ENCODE measurements at places on chromosomes 3 and 15.
A peak's percentile ranks its signal among the peaks of the same experiment; 100 is the strongest.

DNA sequence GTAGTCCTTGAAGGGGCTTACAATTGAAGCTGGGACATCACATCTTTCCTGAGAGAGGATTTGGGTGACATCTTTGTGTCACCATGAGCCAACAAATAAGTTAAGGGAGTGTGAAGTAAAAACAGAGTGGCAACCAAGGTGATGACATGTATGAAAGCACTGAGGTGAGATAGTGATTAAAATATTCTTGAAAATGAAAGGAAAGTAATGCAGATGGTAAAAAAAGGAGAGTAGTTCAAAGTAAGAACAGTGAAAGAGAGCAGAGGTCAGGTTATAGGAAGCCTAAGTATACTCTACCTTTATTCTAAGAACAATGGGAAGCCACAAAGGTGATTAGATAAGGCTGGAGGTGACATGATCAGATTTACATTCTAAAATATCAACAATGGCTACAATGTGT is 486.1 kb downstream of the DIPK2A start:
- H3K36me3 ChIP-seq: no peaks in the 10 kb centered on the region
- no peak overlapping the region for H3K27ac ChIP-seq
- peaks cover 8% of the 10 kb centered on the region for H3K27me3 ChIP-seq
- no peak overlapping the region for H3K4me3 ChIP-seq
- DNase-seq: no peak
- peaks cover 2% of the 10 kb centered on the region for H3K4me1 ChIP-seq

GRCh38 chr15:77650265-77650664 is 17.6 kb upstream of the LINGO1 start:
- peak; percentile 29 for DNase-seq
- H3K27ac ChIP-seq: no peak overlapping the region
- H3K4me1 ChIP-seq: no peaks in the 10 kb centered on the region
- H3K4me3 ChIP-seq: no peak overlapping the region

DNA sequence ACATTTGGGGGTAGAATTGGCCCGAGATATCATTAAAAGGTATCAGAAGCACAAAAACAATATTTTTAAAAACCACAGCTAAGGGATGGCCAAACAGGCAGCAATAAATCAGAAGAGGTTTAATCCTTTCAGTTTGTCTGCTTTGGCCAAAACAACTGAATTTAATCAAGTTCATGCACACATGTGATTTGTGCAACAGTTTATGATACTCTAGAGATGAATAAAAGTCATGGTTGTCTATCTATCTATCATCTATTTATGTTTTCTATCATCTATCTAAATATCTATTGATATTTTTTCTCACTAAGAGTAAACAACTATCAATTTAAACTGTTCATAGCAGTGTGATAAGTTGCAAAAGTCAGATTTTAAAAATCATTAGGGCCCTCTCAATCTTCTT is 13.0 kb upstream of the CTNNB1 start:
- H3K36me3 ChIP-seq: no peaks in the 10 kb centered on the region
- no peak overlapping the region for H3K4me3 ChIP-seq
- no peak for DNase-seq
- peaks cover 24% of the 10 kb centered on the region for H3K4me1 ChIP-seq
- H3K27ac ChIP-seq: no peak overlapping the region

GRCh38 chr15:94080416-94080815 is 150.9 kb upstream of the MCTP2 start:
- peaks cover 4% of the 10 kb centered on the region for H3K27me3 ChIP-seq
- no peaks in the 10 kb centered on the region for H3K36me3 ChIP-seq
- H3K27ac ChIP-seq: no peak overlapping the region
- DNase-seq: no peak
- no peaks in the 10 kb centered on the region for H3K4me1 ChIP-seq
- no peak overlapping the region for H3K4me3 ChIP-seq

- peaks cover 38% of the 10 kb centered on the region for H3K36me3 ChIP-seq
- peak overlapping the region; percentile 92 for H3K27ac ChIP-seq
- peak; percentile 71 for DNase-seq
- H3K4me1 ChIP-seq: peaks cover 60% of the 10 kb centered on the region
These were observed 225 bp downstream of the RHOA start for GRCh38 chr3:49411535-49411967.

DNA sequence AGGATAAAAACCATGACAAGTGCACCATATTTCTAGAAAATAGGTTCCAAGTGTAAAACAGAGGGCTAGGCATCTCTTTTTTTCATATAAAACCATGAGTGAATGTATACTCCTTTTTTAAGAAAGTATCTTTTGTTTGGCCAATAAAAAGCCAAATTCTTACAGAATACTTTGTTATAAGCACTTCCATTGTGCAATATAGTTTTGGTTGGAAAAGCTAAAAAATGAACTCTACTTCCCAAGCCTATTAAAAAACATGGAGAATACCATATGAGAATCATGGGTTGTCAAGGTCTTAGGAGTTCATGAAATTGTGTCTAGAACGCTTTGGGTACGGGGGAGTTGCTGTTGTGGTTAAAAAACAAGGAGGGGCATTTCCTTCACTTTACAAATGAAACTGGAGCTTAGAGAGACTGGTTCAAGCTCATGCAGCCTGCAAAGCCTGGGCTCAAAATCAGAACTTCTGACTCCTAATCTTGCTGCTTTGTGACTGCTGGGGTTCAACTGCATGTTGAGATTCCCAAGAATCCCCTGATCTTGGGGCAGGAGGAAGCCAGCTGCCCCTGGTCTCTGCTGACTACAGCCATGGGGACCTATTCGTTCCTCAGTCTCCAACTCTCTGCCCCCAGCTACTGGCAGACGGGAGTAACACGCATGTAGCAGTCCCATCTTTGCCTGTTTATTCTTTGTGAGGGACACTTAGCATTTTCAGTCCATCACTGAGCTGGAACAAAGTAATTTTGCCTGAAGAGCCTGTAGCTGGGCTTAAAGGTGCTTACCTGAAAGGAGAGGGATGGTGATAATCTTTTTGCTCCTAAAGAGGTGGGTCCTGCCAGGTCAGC is 229.1 kb downstream of the CHST2 start:
- peaks cover 24% of the 10 kb centered on the region for H3K4me1 ChIP-seq
- H3K36me3 ChIP-seq: peaks cover 4% of the 10 kb centered on the region
- H3K27me3 ChIP-seq: no peaks in the 10 kb centered on the region
- no peak overlapping the region for H3K4me3 ChIP-seq

GRCh38 chr3:134640872-134641470 is 9.9 kb downstream of the KY start:
- H3K27ac ChIP-seq: no peak overlapping the region
- DNase-seq: no peak
- no peak overlapping the region for H3K4me3 ChIP-seq
- no peaks in the 10 kb centered on the region for H3K36me3 ChIP-seq

DNA sequence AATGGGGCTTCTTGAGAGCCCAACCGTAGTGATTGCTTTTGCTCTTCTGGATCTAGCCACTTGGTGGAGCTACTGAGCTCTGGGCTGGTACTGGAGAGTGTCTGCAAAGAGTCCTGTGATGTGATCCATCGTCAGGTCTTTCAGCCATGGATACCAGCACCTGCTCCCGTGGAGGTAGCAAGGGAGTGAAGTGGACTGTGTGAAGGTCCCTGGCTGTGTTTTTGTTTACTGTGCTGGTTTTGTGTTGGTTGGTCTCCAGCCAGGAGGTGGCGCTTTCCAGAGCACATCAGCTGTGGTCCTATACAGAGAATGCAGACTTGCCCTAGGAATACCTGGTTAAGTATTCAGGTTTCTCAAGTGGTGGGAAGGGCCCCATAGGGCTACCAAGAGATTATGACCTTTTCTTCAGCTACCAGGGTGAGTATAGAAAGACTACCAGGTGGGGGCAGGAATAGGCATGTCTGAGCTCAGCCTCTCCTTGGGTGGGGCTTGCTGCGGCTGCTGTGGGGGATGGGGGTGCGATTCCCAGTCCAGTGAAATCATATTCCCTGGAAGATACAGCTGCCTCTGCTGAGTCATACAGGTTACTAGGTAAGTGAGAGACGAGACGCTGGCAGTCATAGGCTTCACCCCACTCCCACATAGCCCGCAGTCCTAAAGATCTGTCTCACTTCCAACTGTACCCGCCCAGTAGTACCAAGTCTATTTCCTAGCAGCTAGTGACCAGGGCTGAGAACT is 733.7 kb downstream of the ZNF385D start:
- H3K4me3 ChIP-seq: no peak overlapping the region
- no peak for DNase-seq
- no peaks in the 10 kb centered on the region for H3K27me3 ChIP-seq
- no peaks in the 10 kb centered on the region for H3K36me3 ChIP-seq
- no peak overlapping the region for H3K27ac ChIP-seq

DNA sequence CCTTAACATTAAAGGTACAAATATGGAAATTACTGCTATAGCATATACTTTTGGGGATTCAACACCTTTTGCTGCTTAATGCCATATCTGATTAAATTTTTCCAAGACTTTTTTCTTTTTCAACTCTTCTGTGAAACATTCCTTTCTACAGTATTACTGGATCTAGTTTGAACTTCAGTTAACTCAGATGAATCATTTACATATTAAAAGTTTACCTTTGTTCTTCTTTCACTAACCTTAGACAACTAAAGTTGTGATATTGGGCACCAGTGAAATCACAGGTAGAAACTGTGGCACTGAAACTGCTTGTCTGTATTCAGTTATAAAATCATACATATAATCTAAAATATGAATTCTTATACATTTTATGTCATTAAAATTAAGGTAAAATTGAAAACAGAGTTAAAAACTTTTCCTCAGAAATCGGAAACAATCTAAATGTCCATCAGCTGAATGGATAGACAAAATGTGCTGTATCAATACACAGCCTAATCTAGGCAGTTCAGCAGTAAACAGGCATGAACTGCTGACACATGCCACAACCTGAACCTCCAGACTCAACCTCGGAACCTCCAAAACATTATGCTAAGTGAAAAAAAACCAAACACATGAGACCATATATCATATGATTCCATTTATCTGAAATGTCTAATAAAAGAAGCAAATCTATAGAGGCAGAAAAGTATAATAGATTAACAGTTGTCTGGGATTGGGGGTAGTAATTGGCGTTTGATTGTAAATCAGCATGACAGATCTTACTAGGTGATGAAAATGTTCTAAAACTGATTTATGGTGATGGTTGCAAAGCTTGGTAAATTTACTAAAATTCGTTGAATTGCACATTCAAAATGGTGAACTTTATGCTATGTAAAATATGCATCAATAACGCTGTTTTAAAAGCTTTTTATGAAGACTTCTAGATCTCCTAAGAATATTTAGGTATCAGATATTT is 50.0 kb downstream of the PPARG start:
- no peak overlapping the region for H3K27ac ChIP-seq
- peaks cover 22% of the 10 kb centered on the region for H3K4me1 ChIP-seq
- H3K4me3 ChIP-seq: no peak overlapping the region
- no peak for DNase-seq

GRCh38 chr3:50388720-50389413 is 29.5 kb upstream of the TMEM115 start:
- H3K4me1 ChIP-seq: peaks cover 3% of the 10 kb centered on the region
- no peaks in the 10 kb centered on the region for H3K36me3 ChIP-seq
- H3K27ac ChIP-seq: no peak overlapping the region
- no peak overlapping the region for H3K4me3 ChIP-seq
- H3K27me3 ChIP-seq: no peaks in the 10 kb centered on the region
- DNase-seq: no peak

- peak overlapping the region; percentile 96 for H3K4me3 ChIP-seq
- peaks cover 37% of the 10 kb centered on the region for H3K4me1 ChIP-seq
- DNase-seq: peak; percentile 72
- H3K27ac ChIP-seq: peak overlapping the region; percentile 98
- peaks cover 60% of the 10 kb centered on the region for H3K36me3 ChIP-seq
These were observed 894 bp upstream of the CCNL1 start for GRCh38 chr3:157160658-157161424.

DNA sequence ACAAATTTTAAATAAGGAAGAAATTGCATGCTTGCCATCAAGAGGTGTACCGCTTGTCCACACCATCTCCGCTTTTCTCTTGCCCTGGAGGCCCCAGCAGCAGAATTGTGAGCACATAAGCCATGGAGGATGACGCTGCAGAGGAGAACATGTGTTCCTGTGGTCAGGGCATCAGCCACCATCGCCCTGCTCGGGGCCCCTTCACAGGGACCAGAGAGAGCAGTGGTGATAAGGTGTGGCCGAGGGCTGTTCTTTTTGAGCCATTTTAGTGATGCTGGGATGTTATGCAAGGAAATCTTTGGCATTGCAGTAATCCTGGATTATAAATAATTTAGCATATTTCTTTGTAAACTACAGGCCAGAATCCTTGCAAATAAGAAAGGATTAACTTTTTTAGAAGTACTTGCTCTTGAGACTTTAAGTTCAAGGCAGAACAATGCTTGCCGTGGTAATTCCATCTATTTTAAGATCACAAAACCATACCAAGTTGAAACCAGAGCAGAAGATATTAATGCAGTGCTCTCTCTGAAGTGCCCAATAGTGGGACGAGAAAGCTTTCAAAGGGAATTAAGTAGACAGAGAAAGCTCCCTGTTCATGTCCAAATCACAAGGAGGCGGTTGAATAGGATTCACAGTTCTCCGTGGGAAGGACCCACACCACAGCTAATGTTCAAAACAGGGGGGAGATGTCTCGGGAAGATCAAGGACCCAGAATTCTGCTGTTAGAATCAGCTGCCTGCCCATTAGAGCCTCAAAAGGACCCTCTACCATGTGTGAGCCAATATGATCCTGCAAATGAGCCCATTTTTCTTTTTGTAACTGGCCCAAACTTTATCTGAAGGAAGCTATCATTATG is 338.5 kb downstream of the RORA start:
- no peak for DNase-seq
- H3K4me1 ChIP-seq: peaks cover 2% of the 10 kb centered on the region
- no peaks in the 10 kb centered on the region for H3K27me3 ChIP-seq
- H3K36me3 ChIP-seq: no peaks in the 10 kb centered on the region

DNA sequence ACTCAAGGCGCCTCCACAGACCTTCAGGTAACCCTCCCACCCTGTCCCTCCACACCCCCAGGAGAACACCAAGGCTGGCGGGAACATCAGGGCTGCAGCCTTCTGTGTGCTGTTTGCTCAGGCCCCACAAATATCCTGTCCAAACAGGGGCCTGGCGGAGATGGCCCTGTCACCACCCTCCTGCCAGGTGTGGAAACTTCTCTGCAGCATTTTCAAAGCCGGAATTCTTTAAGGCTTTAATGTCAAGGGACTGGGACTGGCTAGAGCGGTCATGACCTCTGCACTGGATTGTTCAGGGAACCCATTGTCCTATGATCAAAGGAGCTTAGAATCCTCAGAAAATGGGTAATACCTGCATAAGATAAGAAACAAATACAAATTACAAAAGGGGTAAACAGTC is 46.6 kb downstream of the FBLN2 start:
- H3K27ac ChIP-seq: no peak overlapping the region
- H3K4me3 ChIP-seq: no peak overlapping the region
- H3K27me3 ChIP-seq: no peaks in the 10 kb centered on the region
- H3K36me3 ChIP-seq: no peaks in the 10 kb centered on the region

DNA sequence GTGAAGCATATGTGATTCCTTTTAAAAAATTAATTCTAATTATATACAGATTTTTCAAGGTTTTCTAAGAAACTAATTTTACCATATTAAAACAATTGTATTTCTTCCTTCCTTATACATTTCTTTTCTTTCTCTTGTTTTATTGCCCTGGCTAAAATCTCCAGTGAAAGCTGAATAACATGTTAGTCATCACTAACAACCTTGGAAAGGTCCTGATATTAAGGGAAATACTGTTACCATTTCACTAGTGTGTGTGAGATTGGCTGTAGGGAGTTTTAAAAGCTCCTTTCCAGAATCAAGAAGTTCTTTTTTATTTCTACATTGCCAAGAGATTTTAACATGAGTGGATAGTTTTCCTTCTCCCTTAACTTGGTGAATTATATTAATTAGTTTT is 229.7 kb upstream of the EIF1B start:
- no peak overlapping the region for H3K27ac ChIP-seq
- H3K4me3 ChIP-seq: no peak overlapping the region
- H3K4me1 ChIP-seq: no peaks in the 10 kb centered on the region

GRCh38 chr3:175477651-175478224 is 618.6 kb downstream of the NAALADL2 start:
- no peak overlapping the region for H3K4me3 ChIP-seq
- no peak overlapping the region for H3K27ac ChIP-seq
- DNase-seq: no peak
- H3K27me3 ChIP-seq: no peaks in the 10 kb centered on the region
- H3K36me3 ChIP-seq: no peaks in the 10 kb centered on the region
- H3K4me1 ChIP-seq: no peaks in the 10 kb centered on the region
